ENCODE measurements at places on chromosomes 3 and 15.

- no peak for DNase-seq
These were observed 244.5 kb upstream of the SUCLG2 start for GRCh38 chr3:67898916-67899315.

DNA sequence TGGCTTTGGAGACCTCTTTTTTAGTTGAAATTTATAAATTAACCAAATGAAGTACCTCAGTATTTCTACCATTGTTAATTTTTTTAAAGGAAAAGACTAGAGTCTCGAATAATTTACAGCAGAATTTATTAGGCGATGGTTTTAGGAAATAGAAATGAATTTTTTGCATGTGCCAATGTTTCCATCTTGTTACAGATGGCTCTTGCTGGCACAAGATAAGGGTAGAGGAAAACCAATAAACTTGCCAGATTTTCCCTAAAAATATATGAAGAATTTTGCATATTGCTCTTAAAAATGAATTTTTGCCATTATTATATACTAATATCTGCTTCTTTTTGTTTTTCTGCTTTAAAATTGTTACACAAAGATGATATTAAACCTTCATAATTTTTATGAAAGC lies 380.7 kb downstream of the NLGN1 start:
- no peak for DNase-seq

DNA sequence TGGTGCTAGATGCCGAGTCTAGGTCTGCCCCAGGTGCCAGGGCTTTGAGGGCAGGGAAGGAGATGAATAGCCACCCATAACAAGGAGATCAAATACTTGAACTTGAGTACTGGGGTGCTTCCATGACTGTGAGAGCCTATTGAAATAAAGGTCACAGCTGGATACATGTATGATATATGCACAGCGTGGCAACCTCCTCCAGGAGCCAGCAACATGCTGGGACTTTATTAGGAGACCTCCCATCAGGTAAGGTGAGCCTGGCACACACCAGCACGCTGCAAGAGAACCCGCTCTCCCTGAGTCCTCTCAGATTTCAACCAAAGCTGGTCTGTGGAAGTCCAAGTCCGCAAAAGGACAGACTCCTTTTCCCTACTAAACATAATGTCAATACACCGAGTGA lies 10.5 kb upstream of the HES1 start:
- DNase-seq = no peak

DNA sequence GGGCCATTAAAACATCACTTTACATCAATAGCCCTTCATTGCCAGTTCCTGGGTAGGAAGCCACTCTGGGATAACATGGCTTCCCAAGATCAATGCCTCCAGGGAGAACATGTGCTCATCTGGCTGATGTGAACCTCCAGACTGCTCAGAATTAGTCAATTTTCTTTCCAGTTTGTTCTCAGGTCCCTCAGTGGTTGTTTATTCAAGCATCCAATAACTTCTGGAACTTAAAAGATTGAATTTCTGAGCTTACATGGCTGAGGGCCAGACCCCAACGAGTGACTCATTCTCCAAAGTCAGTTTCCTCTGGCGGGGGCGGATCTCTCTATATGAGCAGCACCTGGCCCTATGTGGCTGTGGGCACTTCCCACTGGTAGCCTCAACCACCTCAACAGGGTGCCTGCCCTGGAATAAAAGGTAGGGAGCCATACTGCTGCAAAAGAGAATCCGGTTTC lies 34.0 kb downstream of the LYZL4 start:
- peak; percentile 64 for DNase-seq

GRCh38 chr3:67292356-67293121 lies 294.4 kb downstream of the KBTBD8 start:
- no peak for DNase-seq

GRCh38 chr15:100769043-100769974 lies 110.3 kb upstream of the ALDH1A3 start:
- DNase-seq = no peak

Data from stimulated activated CD4-positive, alpha-beta T cell treated with anti-CD3 and anti-CD28 coated beads, Interleukin-2, amount 100 ng/mL, for 24 hours (primary cell).